ENCODE measurements at places on chromosomes 5 and 9.

DNA sequence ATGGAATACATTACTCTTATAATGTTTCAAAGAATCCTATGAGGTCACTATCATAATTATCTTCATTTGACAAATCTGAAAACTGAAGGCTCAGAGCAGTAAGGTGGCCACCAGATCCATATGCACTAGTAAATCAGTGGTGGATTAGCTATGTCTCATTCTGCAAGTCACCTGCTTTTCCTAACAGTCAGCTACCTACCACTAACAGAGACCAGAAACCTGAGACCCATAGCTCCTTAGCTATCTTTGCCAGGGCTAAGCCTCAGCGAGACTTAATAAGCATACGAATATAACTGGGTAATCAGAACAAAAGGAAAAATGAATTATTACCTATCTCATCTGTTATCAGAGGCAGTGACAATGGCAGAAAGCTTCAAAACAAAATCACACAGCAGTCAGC is 118.7 kb downstream of the AUH start:
- no peak for DNase-seq

DNA sequence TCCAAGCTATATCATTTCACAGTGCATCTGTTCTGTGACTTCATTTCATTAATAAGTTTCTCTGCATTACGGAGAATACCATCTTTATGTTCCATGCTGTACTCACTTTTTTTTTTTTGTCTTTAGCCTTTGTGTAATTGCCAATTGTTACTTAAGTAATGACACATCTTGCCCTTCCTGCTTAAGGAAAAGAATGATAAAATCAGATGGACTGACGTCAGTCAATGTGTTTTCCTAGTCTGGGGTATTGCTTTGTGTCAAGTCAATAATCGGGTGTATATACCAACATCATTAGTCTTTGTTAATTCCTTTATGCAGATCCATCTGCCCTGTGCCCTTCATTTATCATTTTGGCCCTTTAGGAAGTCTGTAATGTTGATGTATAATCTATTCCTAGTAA is 133.5 kb downstream of the CD180 start:
- DNase-seq, result no peak

- peak; percentile 14 for DNase-seq
These were observed 599 bp downstream of the KIAA1191 start for GRCh38 chr5:176360894-176361436.

GRCh38 chr5:37717613-37718431 is 122.0 kb downstream of the GDNF start:
- DNase-seq, result peak; percentile 27

DNA sequence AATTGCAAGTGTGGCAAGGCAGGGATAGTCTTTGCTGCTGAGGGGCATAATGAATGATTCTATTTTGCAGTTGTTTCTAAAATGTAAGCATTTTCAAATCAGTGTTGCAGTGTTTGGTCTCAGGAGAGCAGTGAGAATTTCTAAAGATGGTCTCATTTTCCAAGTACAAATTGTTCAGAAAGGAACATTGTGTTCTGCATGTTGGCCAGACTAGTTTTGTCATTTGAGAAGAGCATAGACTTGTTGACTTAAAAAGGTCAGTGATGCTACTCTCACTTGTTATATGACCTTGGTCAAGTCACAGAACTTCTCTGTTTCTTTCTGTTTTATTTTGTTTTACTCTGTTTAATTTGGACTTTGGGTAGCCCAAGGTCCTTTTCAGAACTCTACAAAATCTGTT is 344.6 kb downstream of the OSTF1 start:
- no peak for DNase-seq

- no peak for DNase-seq
These were observed 488.1 kb upstream of the ADAMTS16 start for GRCh38 chr5:4651806-4652565.

- no peak for DNase-seq
These were observed 69.8 kb downstream of the GALNT10 start for GRCh38 chr5:154260224-154260927.

GRCh38 chr9:12718482-12719026 is 25.4 kb downstream of the TYRP1 start:
- DNase-seq, result no peak

- DNase-seq, result no peak
These were observed 132.0 kb downstream of the MLLT3 start for GRCh38 chr9:20490246-20490834.

Data from A549 (cell line).